ENCODE measurements at places on chromosomes 2 and 18. TPM values are rescaled to one million over a fixed set of nuclear protein-coding genes. Genes with fewer than 3 reads are reported as not detected.

DNA sequence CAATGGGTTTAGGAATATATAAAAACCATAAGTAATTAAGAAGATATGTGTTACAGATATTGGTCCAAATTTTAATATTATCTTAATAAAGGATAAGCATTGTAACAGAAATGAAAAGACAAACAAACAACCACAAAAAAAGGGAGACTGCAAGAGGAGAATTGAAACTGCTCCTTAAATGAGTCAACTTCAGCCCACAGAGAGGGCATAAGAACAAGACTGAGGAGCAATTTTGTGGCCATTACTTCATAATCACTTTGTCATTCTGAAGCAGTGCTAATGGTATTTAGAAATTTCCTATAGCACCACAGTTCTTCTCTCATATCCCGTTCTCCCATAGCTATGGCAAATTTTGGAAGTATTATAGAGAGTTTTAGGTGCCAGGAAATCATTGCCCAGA is 193.2 kb upstream of the HNMT start:
- no peak for DNase-seq

DNA sequence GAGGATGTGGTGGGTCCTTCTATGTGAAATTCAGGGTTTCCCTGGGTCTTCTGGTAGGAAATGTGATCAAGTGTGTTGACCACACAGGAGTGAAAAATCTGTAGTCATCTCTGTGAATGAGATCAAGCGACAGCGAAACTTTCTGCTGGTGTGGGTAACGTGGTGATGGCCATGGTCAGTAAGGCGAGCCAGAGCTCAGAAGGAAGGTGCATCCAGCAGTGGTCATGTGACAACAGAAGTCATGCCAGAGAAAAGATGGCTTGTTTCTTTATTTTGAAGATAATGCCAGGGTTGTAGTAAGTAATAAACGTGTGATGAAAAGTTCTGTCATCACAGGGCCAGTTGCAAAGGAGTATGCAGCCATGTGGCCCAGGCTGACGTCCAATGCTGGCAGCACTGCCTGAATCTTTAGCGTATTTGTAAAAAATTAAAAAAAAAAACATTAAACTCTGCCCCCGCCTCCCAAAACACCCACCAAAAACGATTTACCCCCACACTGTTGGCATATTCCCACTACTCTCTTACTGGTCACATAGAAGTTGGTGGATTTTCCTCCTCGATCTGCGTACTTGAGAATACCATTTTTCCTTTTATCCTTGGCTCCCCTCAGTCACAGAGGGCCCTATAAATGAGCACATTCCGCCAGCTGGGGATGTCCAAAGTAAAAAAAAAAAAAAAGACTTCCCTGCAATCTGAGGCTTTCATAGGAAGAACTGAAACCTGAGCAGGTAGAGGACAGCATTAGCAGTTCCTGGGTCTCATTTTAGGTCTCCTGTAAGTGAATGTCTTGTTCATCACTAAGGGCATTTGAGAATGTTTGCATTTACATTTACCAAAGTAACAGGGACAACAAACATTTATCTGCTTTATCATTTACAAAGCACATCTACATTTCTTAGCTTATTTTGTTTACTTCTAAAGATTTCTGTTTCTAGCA is 70.6 kb downstream of the SLC4A3 start:
- no peak for DNase-seq

DNA sequence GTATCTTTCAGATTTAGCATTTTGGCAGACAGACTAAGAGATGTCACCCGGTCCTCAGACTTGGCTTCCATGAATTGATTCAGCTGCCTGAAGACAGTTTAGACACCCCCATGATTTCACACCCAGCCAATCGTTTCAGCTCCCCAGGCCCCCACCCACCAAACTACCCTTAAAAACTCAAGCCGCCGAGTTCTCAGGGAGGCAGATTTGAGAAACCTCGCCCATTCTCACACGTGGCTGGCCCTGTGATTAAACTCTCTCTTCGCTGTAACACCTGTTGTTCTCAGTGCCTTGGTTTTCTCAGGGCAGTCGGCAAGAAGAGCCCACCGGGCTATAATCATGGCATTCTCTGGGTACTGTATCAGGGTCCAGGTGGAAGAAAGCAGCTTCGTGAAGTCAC is 35.2 kb downstream of the UXS1 start:
- no peak for DNase-seq

- DNase-seq, result no peak
These were observed 24.7 kb downstream of the TGFA start for GRCh38 chr2:70528929-70529328.

DNA sequence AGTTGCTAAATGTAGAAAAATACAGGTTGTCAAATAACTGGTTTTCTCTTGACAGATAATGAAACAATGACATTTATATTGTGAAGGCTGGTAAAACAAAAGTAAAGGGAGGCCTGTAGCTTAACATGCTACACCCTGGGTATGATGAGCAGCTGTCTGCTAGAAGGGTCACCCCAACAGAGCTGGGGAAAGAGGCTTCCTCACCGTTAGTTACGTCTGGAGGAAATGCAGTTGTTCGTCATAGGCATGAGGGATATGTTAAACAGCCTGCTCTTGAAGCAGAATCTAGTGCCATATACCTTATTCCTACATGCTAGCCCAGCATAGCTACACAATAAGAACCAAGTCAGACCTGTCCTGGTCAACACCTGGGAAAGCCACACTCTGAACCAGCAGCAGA is 49.9 kb downstream of the LPIN2 start:
- peak; percentile 58 for DNase-seq

DNA sequence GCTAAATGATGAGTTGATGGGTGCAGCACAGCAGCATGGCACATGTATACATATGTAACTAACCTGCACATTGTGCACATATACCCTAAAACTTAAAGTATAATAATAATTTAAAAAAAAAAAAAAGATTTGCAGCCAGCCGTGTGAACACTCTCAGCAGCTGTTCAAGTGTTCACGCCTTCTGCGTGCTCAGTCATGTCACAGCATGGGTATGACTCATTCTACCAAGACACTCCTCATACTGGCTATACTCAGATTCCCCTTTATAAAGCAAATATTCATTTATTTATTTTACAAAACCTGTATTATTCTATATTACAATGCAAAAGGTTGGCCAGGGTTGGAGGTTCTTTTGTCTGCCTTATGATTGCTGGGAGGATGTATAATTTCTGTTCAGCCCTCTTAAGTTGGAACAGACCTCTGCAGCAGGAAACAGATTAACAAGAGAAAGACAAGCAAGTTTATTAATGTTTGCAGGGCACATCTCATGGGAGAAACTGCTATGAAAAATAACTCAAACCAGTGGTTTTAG is 1230.6 kb upstream of the CHAC2 start:
- DNase-seq, result no peak

DNA sequence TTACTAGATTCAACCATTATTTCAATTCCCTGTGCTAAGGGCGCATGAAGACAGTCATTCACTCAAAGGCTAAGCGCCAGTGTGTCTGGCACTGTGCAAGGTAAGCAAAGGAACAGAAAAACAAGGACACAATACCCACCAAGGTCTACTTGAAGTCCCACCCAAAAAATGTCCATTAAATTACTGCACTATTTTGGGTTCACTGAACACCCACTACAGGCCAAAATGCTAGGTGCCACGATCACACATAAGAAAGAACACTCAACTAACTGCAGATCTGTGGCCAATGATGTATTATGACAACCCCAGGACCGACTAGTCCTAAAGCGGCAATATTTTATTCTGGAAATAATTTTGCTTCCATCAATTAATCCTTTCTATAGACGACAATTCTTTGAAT is 1.8 kb downstream of the TMEM131 start:
- DNase-seq, result no peak

DNA sequence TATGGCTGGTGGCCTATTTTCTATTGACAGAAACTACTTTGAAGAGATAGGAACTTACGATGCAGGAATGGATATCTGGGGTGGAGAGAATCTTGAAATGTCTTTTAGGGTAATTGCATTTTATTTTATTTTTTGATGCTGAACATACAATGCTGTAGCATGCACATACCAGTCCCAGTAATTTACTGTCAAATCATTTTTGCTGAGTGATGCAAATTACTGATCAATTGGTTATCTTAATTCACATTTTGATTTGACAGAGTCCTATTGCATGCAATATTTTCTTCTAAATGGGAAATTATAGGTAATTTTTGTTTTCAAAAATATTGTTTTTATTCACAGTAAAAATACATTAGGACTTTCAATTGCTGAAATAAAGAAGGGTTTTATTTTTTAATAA is 387.3 kb downstream of the GALNT13 start:
- DNase-seq, result no peak

- DNase-seq, result peak; percentile 65
These were observed 619 bp upstream of the FAM168B start for GRCh38 chr2:131093696-131094462.

GRCh38 chr2:151886241-151886640 is 58.0 kb upstream of the ARL5A start:
- DNase-seq, result peak; percentile 82

DNA sequence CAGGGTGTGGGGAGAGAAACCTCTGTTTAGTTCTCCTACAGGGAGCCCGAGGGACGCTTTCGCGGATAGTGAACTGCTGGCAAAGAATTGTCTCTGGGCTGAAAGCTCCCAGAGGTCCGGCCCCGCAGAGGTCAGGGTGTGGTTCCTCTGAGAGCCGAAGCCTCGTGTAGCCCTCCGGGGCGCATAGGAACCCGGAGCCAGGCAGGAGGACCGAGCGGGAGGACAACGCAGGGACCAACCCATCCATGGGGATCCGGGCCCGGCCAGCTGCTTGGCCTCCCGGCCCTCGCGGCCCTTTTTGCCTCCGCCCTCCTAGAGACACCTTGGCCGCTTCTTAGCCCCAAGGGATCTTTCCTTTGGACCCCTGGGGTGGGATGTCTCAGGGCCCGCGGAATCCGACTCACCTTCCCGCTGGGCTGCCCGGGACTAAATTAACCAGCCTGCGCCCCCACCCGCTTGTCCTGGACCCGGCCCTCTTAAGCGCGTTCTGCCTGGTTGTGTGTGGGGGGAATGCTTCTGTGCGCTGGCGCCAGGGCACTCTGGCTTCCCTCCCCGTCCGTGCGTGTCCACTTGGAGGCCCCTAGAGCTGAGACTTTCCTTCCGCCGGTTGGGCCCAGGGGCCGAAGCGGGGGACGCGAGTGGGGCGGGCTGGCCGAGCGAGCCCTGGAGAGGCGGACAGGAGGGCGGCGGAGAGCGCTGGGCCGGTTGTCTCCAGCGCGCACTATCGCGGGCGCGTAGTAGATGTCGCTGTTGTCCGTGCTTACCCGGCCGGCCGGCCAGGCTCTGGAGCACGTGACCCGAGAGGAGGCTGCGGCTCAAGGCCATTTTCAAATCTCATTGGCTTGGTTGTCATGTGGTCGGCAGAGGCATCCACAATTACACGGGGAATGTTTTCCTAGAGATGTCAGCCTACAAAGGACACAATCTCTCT is at the start of gene HOXD10:
TSS of gene HOXD10 (plus strand) at position 896 of the 931 bp plus-strand sequence. CDS start 56 bp downstream, outside the sequence.
- no peak for DNase-seq

GRCh38 chr2:30615926-30616325 is 168.9 kb downstream of the LCLAT1 start:
- DNase-seq, result no peak

- peak; percentile 94 for DNase-seq
These were observed 13.4 kb downstream of the SERPINB7 start for GRCh38 chr18:63788447-63789096.

DNA sequence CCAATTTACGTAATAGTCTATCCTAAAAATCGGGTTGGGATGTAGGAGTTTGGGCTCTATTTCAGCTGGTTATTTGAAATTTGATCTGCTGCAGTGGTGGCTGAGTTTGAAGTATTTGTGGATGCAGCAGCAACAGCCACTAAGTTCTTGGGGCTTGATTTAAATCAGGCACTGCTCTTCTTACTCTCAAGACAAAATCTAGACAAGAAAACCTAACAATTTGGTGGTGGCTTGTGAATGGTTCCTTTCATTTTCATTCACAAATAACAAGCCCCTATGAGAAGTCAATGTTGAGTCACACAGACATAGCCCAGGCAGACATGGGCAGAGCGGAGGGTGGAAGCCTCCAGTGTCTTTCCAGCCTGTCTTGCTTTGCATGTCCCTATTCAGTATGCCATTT is 199.3 kb downstream of the LTBP1 start:
- no peak for DNase-seq

DNA sequence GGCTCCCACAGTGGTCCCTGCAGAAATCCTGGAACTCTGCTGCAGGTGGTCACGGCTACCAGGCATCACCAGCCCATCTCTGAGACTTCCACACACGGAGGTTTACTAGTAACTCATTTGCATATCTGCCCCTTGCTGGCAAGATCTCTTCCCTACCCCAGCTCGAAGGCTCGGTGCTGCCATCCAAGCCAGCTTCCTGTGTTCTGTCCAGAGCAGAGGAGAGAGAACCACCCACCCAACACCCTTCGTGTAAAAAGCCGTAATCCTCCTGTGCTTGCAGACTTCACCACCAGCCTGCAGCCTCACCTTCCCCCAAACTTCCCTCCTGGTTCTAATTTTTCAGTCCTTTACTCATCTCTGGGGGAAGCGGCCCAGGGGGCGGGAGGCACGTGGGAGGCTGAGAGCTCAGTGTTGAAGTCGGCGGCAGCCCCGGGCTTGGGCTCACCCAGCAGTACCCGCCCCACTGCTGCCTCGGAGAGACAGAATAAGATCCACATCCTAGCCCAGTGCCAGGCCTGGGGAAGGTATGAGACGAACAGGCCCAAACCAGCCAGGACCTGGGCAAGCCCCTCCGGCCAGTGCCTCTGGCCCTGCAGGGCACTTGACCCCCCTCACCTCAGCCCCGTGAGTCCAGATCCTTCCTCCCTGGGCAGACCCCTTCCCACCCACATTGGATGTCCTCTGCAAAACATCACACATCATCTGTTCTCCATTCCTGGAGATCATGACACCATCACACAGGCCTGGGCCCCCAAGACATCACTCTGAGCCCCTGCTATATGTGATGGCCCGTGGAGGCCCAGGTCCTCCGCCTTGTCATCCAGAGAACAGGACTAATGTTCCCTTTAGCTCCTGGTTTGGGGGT is 145.8 kb upstream of the ID2 start:
- DNase-seq, result peak; percentile 30

DNA sequence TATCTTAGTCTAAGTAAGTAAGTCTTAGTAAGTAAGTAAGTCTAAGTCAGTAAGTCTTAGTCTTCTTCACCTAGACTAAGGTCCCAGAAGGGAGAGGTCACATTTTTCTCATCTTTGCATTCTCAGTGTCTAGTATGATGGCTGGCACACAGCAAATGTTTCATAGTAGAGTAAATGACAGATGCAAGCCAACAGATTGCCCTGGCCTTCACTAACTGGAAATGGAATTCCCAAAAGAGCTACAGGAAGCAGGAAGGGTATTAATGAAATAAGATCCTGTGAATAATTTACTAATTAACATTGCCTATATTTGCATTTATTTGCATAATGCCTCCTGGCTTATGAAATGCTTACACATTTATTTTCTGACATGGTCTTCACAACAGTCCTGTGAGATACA is 221.6 kb downstream of the RAD51AP2 start:
- no peak for DNase-seq

GRCh38 chr2:69168950-69169654 is 156.1 kb downstream of the ANTXR1 start:
- no peak for DNase-seq

GRCh38 chr2:69798909-69799526 is 30.4 kb upstream of the GMCL1 start:
- DNase-seq, result no peak

Gene TPO
- polyA plus RNA-seq, result not detected

Gene ARHGAP28
- polyA plus RNA-seq, result not detected

Gene GPR17
- polyA plus RNA-seq, result not detected

Gene DLX2
- 0.08 TPM for polyA plus RNA-seq

Gene TGFA
- 2.7 TPM for polyA plus RNA-seq

Gene HOXD4
- not detected for polyA plus RNA-seq

Gene CDH2
- polyA plus RNA-seq, result 0.08 TPM

Gene PDE11A
- polyA plus RNA-seq, result not detected

Gene UGP2
- polyA plus RNA-seq, result 10.2 TPM

Gene TM4SF20
- polyA plus RNA-seq, result not detected

Data from CD14-positive monocyte (primary cell).